ENCODE measurements at places on chromosomes 4 and X.

DNA sequence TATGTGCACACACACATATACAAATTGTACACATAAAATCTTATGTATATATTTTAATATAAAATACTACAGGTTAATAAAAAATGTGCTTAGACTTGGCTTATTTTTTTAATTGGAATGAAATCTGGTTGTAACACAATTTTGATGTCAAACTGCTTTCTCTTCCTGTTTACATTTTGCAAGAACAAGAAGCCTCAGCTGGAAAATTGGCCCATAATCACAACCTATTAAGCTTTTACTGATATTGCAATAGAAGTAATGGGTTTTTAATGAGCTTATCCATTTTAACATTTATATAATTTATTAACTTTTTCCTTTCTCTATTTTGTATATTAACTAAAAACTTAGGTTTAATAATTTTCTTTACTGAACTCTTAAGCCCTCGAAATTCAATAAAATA, 165.9 kb downstream of the PCDH10 start:
- peak; percentile 2 for DNase-seq

DNA sequence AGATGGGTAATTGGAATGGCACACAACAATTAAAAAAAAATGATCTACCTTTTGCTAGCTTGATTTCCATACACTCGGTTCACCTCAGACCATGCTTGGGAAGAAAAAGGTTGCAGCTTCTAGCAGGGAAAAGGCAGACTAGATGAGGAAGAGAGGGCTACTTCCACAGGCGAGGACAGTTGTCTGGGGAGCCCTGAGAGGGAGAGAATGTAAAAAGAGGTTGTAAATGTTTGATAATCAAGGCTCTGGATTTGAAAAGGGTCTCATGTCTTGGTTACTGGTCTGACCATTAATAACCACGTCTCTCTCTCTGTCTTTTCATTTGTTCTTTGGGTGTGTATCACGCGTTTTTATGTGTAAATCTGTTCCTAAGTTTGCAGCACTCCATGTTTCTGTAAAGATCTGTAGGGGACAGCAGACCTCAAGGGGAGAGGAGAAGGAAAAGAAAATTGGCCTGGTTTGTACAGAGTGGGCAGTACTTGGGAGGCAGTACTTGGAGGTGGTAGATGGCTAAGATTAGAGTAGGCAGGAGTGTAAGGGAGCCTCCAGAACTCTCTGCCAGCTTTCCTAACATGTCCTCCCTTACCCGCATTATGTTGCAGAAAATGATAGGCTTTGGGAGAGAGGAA, 750 bp downstream of the ARMCX5 start:
- DNase-seq: no peak

- DNase-seq: no peak
Observed at GRCh38 chr4:138604556-138604955, 362.4 kb upstream of the SLC7A11 start.

- DNase-seq: no peak
Observed at GRCh38 chr4:70741867-70742658, 20.3 kb downstream of the RUFY3 start.

- no peak for DNase-seq
Observed at GRCh38 chrX:155893521-155893920, 12.4 kb downstream of the VAMP7 start.

DNA sequence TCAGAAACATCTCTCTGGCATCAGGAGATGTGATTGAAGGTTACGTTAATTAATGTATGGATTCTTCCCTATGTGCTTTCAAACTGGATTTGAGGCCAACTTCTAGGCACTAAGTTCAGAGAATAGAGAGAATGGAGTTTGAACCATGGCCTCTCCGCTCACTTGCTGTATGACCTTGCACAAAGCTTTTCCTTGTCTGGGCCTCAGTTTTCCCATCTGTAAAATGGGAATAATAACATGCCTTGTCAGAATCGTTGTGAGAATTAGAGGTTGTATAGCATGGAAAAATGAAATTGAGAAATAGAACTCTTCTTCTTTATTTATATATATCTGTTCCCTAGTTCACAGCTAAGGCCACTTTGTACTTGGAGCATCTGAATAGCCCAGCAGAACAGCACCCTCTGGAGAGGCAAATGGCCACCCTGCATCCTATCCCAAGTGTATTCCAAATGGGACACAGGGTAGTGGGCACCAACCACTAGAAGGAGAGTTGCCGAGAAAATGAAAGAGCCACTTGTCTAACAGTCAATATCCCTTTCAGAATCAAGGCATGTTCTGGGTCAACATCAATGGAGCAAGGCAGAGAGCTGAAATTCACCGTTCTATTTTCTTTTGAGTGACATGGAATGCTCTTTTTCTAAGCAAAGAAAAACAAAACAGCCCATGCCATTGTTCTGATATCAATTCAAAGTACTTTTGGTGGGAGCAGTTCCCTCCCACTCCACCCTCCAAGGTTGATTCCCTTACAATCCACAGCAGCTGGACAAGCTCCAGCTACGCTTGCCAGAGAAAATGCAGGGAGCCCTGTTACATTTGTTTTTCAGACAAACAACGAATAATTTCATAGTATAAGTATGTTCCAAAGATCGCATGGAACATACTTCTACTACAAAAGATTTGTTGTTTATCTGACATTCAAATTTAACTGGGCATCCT, 23.3 kb upstream of the MTM1 start:
- peak; percentile 20 for DNase-seq

GRCh38 chr4:165101641-165102040, 11.0 kb downstream of the TMEM192 start:
- no peak for DNase-seq

Data from brain (organoid and tissue), 16 donors.